Activated T-cell treated with anti-CD3 and anti-CD28 coated beads, Interleukin-2, amount 50 U/mL, for 72 hours (primary cell): ENCODE measurements at places on chromosomes 16 and 17. TPM values are rescaled to one million over a fixed set of nuclear protein-coding genes. Genes with fewer than 3 reads are reported as not detected.
A peak's percentile ranks its signal among the peaks of the same experiment; 100 is the strongest.

GRCh38 chr16:70381604-70382342 lies 35.1 kb downstream of the DDX19A start:
- no peak for DNase-seq

DNA sequence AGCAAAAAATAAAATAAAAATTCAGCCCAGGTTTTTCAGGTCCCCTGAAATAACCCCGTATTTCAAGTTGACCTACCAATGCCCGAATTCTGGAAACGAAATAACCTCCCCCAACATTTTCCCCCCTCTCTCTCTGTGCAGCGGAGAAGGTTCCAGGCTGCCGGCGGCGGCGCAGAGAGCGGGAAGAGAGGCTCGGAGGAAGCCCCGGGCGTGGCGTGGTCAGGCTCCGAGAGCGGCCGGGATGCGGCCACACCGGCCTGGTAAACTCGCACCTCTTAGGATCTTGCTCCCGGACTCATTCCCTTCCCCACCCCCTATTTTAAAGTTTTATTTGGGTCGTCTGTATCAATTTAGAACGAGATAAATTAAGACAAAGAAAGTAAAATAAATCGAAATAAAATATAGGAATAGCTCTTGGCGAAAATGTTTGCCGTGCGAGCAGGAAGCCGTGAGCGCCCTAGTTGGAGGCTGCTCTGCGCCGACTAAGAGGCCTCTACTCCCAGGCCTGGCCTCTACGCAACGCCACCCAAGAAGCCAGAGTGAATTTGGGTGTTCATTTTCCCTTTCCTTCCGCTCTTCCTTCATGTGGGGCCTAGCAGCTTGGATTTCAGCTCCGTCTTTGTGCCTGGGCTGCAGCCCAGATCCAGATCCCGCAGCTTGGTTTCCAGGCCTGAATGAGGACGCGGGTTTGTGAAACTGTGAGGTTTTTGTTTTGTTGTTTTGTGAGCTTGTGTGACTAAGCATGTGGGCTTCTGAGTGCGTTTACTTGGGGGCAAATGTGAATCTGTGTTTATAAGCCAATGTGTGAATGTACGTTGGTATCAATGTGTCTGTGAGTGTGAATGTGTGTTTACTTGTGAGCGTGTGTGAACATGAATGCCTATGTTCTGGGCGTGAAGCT lies 1.5 kb upstream of the HOXB6 start:
- DNase-seq: no peak

The HOXB6 gene
- total RNA-seq: 0.24 TPM

DNA sequence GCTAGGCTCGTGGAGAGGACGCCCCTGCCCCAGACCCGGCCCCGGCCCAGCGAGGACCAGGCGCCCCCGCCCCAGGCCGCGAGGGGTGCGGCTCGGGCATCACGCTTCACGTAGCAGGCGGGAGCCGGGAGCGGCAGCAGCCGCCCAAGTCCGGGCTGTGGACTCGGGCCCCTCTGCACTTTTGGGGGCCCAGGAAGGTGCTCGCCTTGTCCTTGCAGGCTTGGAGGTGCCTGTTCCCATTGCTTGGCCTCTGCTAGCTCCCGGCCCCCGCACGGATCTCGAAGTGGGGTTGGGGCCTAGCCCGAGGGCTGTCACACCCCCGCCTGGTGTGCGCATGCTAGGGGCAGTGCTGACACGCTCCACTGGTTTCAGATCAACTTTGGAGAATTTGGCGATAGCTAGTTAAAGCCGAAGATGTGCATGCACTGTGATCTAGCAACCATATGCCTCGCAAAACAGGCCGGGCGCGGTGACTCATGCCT lies 55.7 kb downstream of the WSB1 start:
- DNase-seq: no peak

The KRT36 gene
- not detected for total RNA-seq

DNA sequence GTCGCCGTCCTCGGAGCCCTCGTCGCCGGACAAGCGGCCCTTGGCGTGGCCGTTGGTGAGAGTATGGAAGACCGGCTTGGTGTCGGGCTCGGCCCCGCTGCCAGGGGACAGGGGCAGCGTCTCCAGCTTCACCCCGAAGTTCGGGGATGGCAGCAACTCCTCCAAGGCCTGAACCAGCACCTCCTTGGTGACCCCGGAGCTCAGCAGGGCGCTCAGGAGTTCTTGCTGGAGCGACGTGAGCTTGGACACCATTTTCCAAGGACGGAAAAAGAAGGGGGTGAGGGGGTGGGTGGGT lies 279 bp downstream of the HNF1B start:
- no peak for DNase-seq

DNA sequence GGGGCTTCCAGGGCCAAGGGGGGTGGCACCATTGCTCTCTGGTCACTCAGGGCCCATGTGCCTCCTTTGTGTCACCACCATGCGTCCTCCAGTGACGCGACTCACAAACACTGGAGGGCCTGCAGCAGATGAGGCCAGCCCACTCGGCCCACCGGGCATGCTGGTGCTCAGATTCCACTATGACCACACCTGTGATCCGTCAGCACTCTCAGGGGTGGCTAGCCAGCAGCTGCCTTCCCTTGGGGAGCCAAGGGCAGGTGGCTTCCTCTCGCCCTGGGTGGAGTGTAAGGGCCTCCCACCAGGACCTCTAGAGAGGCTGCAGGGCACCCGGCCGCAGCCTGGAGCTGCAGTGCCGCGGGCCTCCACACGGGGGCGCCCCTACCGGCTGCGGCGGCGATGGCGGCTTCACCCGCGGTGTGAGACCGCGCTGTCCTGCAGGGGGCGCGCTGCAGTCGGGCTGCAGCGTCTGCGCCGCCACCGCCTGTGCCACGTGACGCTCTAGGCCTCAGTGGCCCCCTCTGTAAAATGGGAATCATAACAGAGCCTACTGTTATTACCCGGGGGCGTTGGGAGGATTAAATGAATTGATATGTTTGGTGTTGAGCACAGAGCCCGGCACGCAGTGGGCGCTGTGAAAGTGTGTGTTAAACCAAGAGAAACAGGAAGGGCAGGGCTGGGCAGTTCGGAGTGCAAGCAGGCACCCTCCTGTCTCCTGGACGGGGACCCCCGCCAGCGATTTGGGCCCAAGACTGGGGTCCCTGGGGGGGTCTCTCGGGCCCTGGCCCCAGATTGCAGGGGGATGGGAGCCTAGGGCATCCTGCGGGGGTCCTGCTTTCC lies 192.4 kb upstream of the GSE1 start:
- DNase-seq: peak; percentile 90

The TRPV3 gene
- total RNA-seq: 2.0 TPM

DNA sequence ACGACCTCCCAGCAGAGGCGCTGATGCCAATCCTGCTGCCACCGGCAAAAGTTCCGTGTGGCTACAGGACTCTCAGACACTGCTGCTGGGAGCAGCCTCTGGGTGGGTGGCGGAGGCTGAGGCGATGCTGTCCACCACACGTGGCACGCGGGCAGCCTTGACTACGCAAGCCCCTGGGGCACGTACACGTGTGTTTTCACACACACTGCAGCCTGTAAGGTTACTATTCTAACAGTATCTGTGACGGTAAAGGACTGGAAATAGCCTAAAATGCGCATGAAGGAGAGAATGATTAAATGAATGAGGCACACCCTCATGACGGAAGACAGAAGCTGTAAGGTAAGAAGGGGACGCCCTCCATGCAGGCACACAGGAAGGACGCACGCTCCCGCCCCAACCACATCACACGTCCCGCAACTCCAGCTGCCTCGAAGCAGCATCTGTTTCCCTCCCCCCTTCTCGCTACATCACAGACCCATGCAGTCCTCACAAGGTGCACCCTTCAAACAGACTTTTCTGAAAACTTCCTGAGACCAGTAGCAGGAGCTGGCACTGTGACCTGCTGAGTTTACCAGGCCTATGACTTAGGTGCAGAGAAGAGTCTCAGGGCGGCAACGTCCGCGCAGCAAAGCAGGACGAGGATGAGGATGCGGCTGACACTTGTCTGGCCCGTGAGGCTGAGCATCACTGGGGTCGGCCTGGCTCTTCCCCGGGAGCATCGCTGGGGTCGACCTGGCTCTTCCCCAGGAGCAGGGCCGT lies 28.7 kb upstream of the FASN start:
- peak; percentile 74 for DNase-seq
